ENCODE measurements at places on chromosomes 12 and 14.

DNA sequence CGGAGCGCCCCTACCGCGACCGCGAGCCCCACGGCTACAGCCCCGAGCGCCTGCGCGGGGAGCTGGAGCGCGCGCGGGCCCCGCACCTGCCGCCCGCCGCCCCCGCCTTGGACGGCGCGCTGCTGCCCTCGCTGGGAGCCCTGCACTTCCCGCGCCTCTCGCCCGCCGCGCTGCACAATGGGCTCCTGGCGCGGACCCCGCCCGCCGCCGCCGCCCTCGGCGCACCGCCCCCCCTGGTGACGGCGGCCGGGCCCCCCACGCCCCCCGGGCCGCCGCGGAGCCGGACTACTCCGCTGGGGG, 27.0 kb downstream of the LRCOL1 start:
- DNase-seq: no peak

DNA sequence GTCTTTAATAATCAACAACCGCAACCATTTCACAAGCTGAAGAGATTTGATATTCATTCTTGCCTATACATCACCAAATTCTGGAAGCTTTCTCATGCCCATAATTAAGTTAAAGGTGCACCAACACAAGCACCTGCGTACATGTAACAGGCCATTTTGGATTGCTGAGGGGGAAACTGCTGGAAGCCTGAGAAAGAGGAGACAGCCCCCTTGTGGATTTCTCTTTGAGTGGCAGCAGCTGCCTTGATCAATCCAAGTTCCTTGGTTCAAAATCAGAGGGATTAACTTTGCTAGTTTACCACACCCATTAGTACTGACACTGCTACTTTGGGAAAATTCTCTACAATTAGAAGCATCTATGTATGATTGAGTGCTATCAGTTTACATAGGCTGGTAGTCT, 321.1 kb downstream of the NOVA1 start:
- peak; percentile 23 for DNase-seq

DNA sequence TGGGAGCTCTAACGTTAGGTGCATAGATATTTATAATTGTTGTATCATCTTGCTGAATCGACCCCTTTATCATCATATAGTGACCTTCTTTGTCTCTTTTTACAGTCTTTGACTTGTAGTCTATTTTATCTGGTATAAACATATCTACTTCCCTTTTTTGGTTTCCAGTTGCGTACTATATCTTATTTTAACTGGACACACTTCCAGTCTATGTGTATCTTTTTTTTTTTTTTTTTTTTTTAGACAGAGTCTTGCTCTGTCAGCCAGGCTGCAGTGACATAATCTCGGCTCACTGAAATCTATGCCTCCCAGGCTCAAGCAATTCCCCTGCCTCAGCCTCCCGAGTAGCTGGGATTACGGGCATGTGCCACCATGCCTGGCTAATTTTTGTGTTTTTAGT, 41.9 kb upstream of the ZFP36L1 start:
- DNase-seq: no peak

GRCh38 chr12:132410849-132411248, 79.1 kb upstream of the FBRSL1 start:
- DNase-seq: no peak

- DNase-seq: no peak
These were observed 8.7 kb downstream of the KLRC4 start for GRCh38 chr12:10400829-10401228.

GRCh38 chr14:81677736-81678135, 144.1 kb upstream of the SEL1L start:
- DNase-seq: no peak

- DNase-seq: no peak
These were observed 34.4 kb downstream of the BTG1 start for GRCh38 chr12:92111256-92111655.

DNA sequence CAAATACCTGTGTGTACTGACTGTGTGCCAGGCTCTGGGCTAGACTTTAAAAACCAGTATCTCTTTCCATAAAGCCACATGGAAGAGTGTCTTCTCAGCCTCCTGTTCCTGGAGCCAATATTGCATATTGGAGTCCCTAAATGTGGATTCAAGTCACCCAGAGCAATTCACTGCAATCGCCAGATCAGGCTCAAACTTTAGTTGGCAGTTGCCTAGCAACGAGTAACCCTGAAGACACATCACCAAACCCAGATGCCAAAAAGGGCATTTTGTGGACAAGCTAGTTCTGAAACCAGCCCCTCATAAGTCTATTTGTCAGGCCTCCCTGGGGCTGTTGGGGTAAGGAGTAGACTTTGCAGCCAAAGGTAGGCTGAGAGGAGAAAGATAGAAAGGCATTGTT, 13.7 kb downstream of the DPF3 start:
- no peak for DNase-seq

GRCh38 chr14:52318062-52318461, 4.0 kb downstream of the PTGER2 start:
- DNase-seq: no peak

DNA sequence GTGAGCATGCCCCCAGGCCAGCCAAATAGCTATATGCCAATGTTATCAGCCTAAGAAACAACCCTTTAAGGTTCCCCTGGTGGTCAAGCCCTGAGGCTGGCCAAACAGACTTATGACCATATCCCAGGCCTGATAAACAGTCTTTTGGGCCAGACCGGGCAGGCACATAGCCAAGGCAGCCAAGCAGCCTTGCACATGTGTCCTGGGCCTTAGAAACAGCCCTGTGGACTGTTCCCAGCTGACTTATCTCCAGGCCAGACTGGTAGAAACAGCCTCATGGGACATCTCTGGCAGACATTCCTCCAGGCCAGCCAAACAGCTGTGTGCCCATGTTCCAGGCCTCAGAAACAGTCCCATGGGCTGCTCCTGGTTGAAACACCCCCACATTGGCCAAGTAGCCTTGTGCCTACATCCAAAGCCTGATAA, 295.0 kb upstream of the MGAT4C start:
- DNase-seq: no peak

DNA sequence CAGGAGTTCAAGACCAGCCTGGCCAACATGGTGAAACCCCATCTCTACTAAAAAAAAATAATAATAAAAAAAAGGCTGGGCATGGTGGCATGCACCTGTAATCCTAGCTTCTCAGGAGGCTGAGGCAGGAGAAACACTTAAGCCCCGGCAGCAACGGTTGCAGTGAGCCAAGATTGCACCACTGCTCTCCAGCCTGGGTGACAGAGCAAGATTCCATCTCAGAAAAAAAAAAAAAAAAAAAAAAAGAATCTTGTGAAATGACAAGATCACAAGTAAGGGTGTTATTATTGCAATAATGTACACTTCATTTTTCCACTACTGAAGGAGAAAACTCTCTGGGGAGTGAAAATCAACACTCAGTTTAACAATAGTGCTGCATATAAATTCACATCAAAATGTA, 8.8 kb upstream of the PTGR2 start:
- DNase-seq: no peak

GRCh38 chr12:47391566-47391965, 311.8 kb upstream of the AMIGO2 start:
- DNase-seq: no peak

GRCh38 chr12:12916135-12916944, 25.0 kb downstream of the GPRC5A start:
- DNase-seq: peak; percentile 94

- no peak for DNase-seq
These were observed 650 bp upstream of the PTGER2 start for GRCh38 chr14:52313462-52313861.

DNA sequence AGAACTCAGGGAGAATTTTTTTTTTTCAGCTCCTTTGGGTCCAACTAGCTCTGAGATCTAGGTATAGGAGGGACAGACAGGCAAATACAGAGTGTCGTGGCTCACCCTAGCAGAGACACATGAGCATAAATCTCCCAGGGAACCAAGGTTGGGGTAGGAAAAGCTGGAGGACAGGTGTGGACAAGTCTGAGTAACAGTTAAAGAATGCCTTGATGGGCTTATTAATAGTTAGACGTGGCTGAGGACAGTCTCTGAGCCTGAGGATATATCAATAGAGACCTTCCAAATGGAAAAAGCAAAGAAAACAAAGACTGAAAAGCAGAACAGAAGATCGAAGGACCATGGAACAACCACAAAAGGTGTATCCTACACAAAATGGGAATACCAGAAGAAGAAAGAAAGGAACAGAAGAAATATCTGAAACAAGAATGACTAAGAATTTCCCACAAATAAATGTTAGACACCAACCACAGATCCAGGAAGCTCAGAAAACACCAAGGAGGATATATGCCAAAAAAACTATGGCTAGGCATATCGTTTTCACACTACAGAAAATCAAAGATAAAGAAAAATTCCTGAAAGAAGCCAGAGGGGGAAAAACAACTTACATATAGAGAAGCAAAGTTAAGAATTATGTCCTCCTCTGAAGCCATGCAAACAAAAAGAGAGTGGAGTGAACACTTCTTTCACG, 80.9 kb downstream of the PTPRB start:
- no peak for DNase-seq

- DNase-seq: no peak
These were observed 44.6 kb upstream of the PPP4R3A start for GRCh38 chr14:91554535-91555332.

- DNase-seq: no peak
These were observed 636.1 kb downstream of the KCNH5 start for GRCh38 chr14:62409169-62409568.

DNA sequence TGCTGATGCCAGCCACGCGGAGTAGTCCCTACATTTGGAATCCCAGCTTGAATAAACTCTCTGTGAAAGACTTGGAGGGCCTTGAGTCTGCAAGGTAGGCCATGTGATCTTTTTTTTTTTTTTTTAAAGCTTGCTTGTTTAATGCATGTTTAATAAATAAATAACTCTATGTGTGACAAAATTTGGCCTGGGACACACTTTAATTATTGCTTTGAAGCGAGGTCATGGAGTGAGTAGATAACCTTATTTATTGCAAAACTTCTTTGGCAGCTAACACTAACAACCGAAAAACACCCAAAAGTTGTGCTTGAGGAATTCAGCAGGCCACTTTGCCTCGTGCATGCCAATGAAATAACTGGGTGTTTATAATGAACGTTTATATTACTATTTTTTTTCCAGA, 382.2 kb downstream of the FLRT2 start:
- no peak for DNase-seq

DNA sequence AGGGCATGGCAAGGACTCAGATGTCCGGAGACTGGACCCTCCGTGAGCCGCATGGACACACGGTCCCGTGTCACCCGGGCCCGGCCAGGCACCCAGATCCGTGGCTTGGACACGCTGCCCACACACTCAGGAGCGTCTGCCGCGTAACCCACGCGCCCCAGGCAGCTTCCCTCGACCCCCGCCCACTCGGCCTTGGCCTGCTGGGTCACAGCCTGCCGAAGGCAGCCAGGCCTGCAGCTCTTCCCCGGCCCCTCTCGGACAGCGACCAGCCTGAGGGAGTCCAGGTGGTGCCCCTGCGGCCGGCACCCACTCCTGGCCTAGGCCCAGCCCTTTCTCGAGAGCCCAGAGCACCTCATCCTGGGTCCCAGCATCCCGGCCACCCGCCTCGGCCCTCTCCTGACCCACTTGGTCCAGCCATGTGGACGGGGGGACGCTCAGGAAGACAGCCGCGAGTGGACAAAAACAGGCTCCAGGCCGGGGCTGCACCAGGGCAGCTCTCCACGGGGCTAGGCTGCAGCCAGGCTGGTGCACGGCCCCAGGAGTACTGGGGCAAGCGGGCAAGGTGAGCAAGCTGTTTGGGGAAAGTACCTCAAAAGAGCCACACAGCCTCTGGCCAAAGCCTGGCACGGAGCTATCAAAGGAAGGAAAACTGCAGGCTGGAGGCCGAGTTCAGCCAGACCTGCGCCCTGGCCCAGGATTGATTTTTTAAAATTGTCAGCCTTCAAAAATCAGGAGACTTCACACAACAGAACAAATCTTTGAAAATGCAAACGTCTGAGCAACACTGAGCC, 6.5 kb downstream of the AKT1 start:
- no peak for DNase-seq

DNA sequence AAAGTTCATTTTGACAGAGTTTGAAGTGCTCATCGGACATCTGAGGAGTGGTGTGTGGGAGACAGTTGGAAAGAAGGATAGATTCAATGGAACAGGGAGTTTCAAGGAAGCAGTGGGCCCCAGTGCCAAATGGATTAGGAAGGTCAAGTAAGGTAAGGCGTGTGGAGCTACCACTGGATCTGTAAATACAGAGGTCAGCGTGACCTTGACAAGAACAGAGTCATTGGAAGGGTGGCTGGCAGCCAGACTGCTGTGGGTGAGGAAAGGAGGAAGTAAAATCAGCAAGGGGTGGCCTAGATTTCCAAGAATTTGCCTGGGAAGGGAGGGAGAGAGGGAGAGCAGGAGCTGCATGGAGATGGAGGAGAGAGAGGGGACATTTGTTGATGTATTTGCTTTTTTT, 68.2 kb upstream of the IGF1 start:
- DNase-seq: no peak

GRCh38 chr14:83632375-83632774, 1897.6 kb upstream of the FLRT2 start:
- DNase-seq: no peak

GRCh38 chr12:64688219-64688618, 71.0 kb downstream of the GNS start:
- DNase-seq: no peak

DNA sequence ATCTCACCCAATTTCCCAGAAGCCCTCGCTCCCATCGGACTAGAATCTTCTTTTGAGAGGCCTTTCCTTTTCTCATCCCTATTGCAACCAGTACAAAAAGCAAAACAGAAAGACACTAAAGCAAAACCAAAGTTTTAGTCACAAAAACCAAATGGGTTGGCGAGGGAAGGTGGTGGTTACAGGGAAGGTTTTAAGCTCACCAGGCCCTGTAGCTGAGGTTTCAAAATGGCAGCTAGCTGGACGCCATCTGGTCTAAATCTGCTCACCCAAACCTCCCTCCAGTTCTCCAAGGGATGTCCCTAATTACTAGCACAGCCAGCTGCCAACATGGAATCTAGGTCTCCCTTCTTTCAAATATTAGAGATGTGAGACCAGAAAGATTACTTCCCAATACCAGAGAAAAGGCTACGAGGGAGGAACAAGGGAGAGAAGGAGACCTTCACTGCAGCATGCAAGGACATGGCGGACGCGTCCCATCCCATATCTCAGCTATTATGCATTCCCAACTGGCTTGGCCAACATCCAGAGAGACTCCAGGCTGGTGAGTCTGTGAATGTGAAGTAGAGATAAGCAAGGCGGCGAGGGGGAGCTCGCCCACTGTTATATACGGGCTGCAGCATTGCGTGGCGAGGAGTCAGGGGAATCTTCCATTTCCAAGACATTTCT, 70.8 kb downstream of the DPF3 start:
- DNase-seq: no peak

- no peak for DNase-seq
These were observed 152.2 kb downstream of the BCL11B start for GRCh38 chr14:99119554-99120525.

DNA sequence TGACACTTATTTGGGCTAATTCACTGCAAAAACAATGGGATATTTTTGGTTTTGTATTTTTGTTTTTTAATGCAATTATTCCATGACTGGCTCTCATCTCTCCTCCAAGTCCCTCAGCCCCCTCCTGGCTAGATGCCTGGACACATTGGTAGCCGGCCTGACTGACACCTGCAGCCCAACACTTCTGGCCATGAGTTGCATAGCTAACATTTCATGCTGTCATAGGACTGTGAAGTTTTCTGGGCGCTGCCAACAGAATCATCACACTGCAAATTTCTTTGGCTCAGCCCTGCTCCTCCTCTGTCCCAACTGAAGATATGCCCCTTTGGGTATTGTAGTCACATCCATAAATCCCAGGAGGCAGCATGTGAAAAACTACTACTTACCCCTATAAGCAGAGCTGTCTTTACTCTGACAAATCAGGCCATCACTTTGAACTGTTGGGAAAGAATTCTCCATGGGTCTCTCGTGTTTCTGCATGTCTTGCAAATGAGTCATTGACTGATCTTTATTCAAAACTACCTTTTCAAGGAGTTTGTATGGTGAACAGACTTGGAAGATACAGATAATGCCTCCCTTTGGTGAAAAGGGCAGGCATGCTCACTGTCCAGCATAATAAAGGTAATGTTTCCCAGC, 126.7 kb upstream of the LGR5 start:
- DNase-seq: peak; percentile 6

Measured in NT2/D1 (cell line).